ENCODE measurements at places on chromosomes 4 and X.

DNA sequence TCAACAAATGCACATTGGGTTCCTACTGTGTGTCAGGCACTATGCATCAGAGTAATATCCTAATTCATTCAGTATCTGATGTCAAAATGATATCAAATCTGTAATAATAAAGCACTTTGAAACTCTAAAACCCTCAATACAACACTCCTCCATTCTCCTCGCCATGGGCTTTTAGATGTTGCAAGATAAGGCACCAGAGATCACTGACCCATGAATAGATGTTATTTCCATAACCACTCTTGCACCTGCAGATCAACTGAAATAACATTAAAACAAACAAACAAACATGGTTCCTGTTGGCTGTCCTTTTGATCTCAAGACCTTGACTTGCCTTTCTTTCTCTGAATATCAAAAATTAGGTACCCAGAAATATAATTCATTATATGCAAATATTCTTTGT is 100.2 kb downstream of the MAB21L2 start:
- no peak for DNase-seq

DNA sequence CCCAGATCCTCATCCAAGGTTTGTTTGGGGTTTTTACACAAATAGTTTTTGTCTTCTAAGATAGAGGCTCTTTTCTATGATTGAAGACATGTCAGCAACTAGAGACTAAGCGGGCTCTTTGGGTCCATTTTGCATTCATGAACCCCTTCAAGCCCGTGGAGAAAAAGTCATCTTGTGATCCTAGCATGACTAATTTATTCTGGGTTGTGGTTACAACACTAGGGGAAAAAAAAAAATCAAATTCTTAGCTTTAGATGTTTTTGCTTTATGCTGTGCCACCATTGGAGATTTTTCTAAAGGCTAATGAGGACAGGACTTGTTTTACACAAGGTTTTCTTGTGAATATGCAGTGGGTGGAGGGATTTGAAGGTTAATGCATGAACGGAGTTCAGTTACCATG is 440.0 kb downstream of the PCDH7 start:
- no peak for DNase-seq

DNA sequence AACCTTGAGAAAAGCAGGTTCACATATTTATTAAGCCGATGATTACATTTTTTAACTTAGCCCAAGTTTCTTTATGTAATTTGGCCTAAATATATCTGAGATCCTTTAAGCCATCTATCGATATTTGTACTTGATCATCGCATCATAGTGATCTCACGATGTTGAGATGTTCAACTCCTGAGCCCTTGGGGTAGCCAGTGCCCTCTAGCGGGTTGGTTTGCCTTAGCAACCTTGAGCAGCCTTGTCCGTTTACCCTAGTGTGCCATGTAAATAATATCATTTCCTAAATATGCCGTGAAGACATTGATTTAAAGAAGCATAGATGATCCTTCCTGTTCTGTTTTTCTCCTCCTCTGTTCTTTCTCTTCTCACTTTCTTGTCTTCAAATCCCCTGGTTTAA is 432.2 kb downstream of the RPA4 start:
- no peak for DNase-seq

GRCh38 chr4:20319825-20320612 is 68.3 kb downstream of the SLIT2 start:
- no peak for DNase-seq

DNA sequence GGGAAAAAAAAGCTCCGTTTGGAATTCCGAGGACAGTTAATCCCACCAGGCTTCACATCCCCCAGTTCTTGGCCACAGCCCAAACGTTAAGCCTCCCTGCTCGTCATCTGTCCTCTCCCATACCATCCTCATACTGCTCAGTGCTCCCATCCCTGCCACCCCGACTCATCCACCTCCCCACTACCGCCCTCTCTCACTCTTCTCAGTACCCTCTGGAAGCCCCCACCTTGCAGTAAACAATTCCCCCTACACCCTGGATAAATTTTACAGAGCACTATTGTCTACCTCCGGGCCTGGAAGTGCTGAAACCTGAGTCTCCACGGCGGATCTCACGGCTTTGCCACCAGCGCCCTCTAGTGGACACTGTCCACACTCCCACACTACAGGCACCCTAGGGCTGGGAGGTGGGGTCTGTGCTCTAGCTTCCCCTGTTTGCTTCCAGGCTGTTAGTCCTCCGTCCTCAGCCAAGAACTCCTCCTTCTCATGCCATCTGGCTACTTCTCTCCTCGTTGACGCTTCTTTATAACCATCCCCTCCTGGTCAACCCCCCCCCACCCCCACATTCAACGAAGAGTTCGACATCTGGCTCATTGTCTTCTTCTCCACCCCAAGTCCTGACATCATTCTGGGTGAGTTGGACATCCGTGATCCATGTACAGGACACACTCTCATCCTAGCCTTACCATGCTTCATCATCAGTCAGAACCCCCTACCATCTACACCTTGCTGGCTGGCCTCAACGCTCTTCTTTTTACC is 54.5 kb downstream of the RTL9 start:
- DNase-seq = peak; percentile 62

- no peak for DNase-seq
Observed at GRCh38 chr4:77220828-77221613, 64.0 kb downstream of the CCNG2 start.

- DNase-seq = no peak
Observed at GRCh38 chr4:151266497-151266896, 10.5 kb upstream of the PRSS48 start.

DNA sequence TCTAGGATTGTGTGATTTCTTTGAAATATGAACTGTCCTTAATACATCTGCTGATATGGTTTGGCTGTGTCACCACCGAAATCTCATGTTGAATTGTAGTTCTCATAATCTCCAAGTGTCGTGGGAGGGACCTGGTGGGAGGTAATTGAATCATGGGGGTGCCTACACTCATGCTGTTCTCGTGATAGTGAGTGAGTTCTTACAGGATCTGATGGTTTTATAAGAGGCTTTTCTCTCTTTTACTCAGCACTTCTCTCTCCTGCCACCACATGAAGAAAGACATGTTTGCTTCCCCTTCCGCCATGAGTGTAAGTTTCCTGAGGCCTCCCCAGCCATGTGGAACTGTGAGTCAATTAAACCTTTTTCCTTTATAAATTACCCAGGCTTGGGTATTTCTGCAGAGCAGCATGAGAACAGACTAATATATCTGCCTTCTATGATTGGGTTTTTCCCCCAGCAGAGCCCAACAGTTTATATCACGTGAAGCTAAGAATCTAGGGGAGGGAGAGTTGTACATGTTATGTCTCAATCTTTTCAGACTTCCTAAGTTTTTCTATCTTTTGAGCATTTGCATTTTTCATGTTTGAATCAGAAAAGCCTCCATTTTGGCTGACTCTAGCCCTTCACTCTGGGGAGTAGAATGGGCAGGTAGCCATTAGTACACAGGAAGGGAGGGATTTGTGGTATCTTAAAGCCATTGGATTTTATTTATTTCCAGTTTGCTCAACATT is 58.9 kb downstream of the PLAC1 start:
- no peak for DNase-seq

- DNase-seq = no peak
Observed at GRCh38 chr4:46950826-46951225, 41.8 kb upstream of the COX7B2 start.

DNA sequence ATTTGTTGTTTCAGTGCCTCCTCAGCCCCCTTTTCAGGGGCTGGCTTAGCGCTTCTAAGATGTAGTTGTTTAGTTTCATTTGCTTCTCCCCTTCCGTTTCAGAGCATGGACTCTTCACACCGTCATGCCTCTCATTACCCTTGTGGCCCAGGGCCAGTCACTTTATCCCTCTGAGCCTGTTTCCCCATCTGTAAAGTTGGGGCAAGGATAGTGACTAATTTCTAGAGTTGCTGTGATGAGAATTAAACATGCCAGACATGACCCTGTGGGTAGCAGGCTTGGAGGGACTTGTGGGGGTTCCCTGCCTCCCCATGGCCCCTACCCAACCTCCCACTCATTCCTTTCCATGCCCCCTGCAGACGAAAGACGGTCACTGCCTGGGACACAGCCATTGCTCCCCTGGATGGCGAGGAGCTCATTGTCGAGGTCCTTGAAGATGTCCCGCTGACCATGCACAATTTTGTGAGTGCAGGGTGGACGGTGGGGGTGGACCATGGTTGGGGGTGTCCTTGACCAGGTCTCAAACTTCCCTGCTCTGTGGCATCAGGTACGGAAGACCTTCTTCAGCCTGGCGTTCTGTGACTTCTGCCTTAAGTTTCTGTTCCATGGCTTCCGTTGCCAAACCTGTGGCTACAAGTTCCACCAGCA is 3.6 kb downstream of the ARAF start:
- DNase-seq = no peak

DNA sequence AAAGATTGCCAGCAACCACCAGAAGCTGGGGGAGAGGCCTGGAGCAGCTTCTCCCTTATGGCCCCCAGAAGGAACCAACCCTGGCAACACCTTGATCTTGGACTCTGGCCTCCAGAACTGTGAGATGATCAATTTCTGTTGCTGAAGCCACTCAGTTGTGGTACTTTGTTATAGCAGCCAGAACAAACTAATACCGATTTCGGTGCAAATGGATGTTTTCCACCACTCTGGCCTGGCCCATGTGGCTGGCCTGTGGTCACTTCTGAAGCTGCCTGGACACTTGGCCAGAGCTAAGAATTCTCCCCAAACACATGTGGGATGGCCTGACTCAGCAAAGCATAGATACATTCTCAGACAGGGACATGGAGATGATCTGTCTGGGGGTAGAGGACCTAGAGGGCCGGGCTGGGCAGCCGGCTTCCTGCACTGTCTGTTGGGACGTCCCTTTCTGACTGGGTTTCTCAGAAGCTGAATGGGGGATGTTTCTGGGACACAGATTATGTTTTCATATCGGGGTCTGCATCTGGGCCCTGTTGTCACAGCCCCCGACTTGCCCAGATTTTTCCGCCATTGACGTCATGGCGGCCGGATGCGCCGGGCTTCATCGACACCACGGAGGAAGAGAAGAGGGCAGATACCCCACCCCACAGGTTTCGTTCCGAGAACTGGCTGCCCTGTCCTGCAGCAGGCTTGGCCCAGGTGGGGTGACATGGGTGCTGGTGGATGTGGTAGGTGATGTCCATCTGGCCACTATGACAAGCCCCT is 4.1 kb downstream of the FOXP3 start:
- DNase-seq = no peak

GRCh38 chr4:100588076-100588475 is 70.3 kb upstream of the EMCN start:
- no peak for DNase-seq

GRCh38 chrX:68723491-68724155 is 76.2 kb downstream of the STARD8 start:
- DNase-seq = no peak

GRCh38 chr4:127632420-127633403 is at the start of gene INTU:
Gene INTU (plus strand): TSS chr4:127632957. CDS start chr4:127633035, 78 bp downstream.
- DNase-seq = no peak

DNA sequence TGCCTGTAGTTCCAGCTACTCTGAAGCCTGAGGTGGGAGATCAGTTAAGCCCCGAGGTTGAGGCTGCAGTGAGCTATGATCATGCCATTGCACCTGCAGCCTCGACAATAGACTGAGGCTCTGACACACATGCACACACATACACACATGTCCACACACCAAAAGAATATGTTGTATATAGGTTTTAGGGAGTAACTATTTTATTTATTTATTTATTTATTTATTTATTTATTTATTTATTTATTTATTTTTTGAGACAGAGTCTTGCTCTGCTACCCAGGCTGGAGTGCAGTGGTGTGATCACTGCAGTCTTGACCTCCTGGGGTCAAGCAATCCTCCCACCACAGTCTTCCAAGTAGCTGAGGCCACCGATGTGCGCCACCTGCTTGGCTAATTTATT is 78.3 kb downstream of the DCLK2 start:
- no peak for DNase-seq

DNA sequence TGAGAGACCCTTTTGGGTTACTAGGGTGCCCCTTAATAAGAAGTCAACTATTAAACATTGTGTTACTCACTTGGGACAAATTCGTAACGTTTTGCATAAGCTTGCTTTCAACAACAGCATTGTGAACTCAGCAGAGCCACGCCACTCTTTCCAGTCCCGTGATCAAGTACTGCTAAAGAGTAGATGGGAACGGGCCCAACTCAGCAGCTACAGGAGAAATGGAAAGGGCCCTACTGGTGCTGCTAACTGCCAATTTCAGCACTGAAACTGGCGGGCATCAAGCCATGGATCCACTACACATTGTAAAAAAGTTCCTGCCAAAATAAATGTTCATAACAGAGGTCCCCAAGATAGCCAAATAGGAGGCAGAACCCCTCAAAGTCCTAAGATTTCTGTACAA is 19.0 kb upstream of the DHX15 start:
- DNase-seq = no peak

DNA sequence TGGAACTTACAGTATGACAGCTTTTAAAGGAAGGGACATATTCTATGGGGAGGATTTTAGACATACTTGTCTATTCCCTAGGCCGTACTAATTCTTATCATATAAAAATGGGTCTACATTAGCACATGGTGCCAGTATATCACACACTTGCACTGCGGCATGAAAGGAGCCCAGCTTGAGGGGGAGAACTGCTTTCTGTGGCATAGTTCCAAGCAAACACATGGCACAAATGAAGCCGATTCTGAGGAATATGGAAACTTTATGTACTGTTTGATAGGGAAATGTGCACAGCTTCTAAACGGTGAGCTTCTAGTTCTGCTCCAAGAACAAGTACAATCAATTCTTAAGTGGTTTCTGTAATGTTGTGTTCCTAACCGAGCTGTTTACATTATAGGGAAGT is 675.6 kb upstream of the FTHL17 start:
- no peak for DNase-seq

DNA sequence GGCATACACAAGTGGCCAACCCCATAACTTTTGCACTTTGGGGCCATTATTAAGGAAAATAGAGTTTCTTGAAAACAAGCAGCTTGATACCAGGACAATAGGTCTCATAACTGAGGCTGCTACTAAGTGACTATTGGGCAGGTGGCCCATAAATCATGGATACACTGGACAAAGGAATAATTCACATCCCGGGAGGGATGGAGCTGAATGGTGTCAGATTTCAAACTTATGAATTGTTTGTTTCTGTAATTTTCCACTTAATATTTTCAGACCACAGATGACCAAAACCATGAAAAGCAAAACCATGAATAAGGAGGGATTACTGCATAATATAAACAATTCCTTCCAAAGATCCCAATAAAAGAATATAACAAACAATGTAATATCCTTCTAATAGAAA is 114.4 kb downstream of the WDFY3 start:
- DNase-seq = no peak

DNA sequence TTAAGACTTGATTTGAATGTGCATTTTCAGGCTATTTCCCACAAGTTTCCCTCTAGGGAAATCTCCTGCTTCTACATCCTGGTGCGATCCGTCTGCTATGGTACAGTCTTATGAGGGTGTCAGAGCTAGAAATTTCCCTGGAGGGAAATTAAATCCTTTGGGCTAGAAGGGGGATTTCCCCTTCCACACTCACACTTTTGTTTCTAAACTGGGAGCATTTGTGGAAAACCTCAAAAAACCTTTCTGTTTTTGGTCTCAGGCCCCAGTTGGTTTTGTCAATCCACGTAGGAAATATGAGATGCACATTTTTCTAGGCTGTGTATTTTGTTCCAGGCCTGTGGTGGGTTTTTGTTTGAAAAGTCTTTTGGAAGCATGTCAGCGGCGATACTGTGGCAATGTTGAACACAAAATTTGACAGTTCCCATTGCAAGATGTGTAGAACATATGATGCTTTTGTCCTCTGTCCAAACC is 17.8 kb downstream of the HMGB3 start:
- no peak for DNase-seq

- no peak for DNase-seq
Observed at GRCh38 chr4:40349561-40350198, 14.5 kb downstream of the CHRNA9 start.

GRCh38 chr4:54660591-54660990 is 2.8 kb downstream of the KIT start:
- no peak for DNase-seq

- DNase-seq = no peak
Observed at GRCh38 chr4:111066001-111066400, 443.1 kb upstream of the PITX2 start.
